ENCODE measurements at places on chromosomes 2 and 18.

GRCh38 chr18:62975785-62976184 is 260.4 kb downstream of the PHLPP1 start:
- DNase-seq = no peak

DNA sequence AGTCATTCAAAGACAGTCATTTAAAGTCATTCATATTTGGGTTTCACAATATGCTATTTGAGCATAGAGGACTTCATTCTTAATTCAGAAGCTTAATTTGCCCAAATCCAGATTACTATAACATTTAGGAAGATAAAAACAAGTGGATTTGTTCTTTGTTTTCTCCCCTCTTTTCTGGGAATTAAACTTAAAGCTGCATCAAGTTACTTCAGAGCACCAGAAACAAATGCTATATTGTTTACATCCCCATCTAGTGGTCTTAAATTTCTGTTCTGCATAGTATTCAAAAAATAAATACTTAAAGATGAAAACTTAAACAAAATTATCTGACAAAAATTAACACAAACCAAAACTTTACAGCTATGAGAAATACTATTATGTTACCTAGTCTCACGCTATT is 34.7 kb upstream of the MARCHF7 start:
- no peak for DNase-seq

DNA sequence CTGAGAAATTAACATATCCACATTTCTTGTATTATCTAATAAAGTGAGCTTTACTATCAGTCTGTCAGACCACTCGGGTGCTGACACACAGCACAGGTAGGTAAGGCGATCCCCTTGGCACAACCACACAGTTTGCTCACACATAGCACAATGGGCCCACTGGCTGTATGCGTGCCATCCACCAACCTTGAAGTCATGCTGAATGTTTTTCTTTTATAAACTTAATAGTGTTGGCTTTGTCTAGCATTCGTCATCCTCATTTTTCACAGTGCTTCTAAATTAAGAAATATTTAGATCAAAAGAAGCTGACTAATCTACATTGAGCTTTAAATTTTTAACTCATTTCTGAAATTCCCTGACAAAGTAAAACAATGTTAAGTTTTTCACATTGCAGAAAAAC is 50.0 kb upstream of the PAPOLG start:
- DNase-seq = no peak

GRCh38 chr2:193469251-193469650 is 1274.5 kb upstream of the TMEFF2 start:
- no peak for DNase-seq

GRCh38 chr18:35306588-35307250 is 16.7 kb upstream of the ZSCAN30 start:
- no peak for DNase-seq

- no peak for DNase-seq
Measured at GRCh38 chr2:59920961-59921360, 632.5 kb downstream of the BCL11A start.

- DNase-seq = no peak
Measured at GRCh38 chr2:165443511-165443910, 26.0 kb upstream of the CSRNP3 start.

DNA sequence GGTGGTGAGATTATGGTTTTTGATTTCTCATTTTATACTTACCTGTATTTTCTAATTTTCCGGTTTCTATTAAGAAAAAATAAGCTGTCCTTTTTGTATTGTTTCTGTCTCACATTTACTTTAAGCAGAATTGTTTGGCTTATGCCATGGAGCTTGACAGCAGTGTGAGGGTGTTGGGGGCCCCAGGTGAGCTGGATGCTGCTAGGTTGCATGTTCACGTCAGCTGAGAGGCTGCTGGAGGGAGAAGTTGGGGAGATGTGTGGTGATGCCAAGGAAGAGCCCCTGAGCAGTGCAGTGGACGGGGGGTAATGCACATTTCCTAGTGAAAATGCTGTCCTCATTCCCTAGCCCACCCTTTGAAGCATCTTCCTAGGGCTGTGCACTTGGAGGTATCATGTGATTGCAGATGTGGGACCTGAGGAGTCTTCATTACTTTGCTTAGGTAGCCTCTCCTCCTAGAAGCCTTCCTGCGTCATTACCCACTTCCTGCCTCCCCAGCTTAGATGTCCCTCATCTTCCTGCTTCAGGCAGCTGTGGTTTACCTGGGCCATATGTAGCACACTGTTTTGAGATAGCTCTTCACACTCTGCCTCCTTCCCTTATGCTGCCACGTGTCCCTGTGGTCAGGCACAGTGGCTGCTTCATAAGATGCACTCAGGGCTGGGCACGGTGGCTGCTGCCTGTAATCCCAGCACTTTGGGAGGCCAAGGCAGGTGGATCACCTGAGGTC is 16.2 kb downstream of the ATG16L1 start:
- peak; percentile 78 for DNase-seq

- no peak for DNase-seq
Measured at GRCh38 chr2:235497096-235497495, 3.3 kb downstream of the AGAP1 start.

GRCh38 chr18:13256444-13257305 is 38.1 kb downstream of the LDLRAD4 start:
- no peak for DNase-seq

GRCh38 chr2:63408530-63408929 is 179.7 kb downstream of the WDPCP start:
- DNase-seq = no peak

- peak; percentile 85 for DNase-seq
Measured at GRCh38 chr2:12501469-12502158, 215.1 kb upstream of the TRIB2 start.

Measured in T-helper 2 cell treated with Interferon-gamma antibody and Interleukin-4, amounts not matched to agents 5 μg/mL and 100 μg/mL, for 36 hours (primary cell).